HFF-Myc (cell line): ENCODE measurements at places on chromosomes 2 and 18.

DNA sequence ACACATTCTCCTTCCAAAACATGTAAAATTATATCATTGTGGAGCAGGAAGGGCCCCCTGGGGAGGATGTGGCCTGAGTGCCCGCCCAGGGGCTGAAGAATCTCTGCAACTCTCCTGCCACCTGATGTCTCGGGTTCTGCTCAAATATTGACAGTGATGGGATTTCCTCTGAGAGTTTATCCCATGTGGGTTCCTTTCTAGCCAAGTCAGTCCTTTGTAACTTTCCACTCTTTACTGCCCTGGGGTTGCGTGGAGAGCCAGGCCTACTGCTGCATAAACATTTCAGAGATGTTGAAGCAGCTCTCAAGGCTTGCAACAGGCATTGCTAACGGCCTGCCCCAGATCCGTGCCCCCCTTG, 4.0 kb upstream of the RAB17 start:
- no peak for DNase-seq

DNA sequence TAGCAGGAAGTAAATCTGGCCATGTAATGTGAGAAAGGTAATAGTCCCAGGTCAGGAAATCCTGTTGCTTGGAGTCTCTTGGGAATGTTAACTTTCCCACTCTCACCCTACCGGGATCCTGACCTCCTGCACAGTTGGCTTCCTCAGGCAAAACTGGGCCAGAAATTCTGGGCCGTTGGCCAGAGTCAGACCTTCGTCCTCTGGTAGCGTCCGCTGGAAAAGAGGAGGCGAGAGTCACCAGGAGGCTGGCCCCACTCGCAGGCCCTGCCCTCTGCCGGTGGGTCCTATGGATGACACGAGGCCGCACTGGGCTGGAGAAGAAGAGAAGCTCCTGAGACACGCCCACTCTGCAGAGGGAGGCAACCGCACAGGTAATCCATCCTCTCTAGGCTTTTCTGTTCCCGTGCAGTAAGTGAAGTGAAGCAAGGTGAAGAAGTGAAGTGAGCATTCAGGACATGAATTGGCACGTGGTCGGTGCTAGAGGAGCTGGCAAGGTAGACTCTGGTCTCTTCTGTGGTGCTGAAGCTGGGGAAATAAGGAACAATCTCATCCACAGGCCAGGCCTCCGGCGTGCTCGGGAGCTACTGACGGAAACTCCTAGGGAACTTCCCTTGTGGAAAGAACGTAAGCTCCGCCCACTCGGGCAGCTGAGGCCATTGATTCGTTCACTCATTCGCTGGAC, 182.7 kb upstream of the GLI2 start:
- DNase-seq = no peak

- no peak for DNase-seq
These were observed 223.4 kb downstream of the NCKAP5 start for GRCh38 chr2:133344849-133345248.

- DNase-seq = no peak
These were observed 29.0 kb downstream of the LINC00305 start for GRCh38 chr18:64119916-64120315.

GRCh38 chr18:76892832-76893231, 70.5 kb downstream of the ZNF236 start:
- peak; percentile 77 for DNase-seq

DNA sequence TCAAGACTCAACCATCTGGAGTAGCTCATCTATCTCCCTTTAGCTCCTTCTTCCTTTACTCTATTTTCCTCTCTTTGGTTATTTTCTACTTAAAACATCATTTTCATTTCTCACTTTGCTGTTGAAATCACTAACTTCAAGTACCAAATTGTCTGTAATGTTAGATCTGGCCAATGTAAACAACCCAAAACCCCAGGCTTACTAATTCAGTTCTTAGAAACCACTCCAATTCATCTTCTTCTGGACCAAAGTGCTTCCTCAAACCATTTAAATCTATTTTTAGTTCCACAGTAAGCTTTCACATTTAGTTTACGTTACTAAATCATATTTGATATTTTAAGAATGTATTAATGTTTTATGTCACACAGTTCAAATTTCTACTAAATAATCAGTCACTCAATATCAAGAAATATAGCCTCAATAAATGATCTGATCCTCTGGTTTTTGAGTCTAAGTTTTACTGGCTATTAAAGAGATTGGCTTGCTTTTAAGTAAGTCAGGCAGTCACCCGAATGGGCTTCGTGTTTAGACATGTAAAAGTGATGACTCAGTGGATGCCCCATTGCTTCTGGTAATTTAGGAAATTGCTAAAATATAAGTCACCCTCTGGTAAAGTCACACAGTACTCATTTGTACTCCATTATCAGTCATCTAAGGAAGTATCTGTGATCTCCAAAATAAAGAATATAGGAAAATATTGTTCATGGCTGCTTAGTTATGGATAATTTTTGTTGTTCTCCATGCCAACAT, 527.2 kb upstream of the SOX11 start:
- DNase-seq = no peak

GRCh38 chr2:221370076-221370856, 201.8 kb downstream of the EPHA4 start:
- DNase-seq = no peak

DNA sequence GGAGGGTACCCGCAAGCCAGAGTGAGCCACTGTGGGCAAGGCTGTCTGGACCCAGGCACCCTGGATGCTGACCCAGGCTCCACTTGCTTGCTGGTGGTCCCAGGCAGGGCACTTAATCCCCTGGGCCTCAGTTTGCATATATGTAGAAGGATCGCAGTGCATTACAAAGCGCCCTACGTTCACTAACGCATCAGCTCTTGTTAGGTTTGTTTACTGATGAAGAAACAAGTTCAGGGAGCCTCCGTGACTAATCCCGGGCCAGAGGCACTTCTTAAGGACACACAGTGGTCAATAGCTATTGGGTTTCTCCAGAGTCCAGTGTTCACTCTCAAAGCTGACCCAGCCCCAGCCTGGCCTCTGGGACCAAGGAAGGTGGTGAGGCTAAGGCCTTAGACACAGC, 70.2 kb downstream of the LBH start:
- no peak for DNase-seq

- no peak for DNase-seq
These were observed 326.9 kb upstream of the UBE2E3 start for GRCh38 chr2:180653481-180653880.

GRCh38 chr2:174748948-174749347, 15.3 kb downstream of the CHRNA1 start:
- DNase-seq = no peak

GRCh38 chr2:110868971-110869370, 136.6 kb downstream of the ACOXL start:
- no peak for DNase-seq

- DNase-seq = no peak
These were observed 1082.3 kb downstream of the SUCLG1 start for GRCh38 chr2:83376731-83377130.

- DNase-seq = no peak
These were observed 38.2 kb upstream of the CAVIN2 start for GRCh38 chr2:191885098-191885497.

- no peak for DNase-seq
These were observed 46.4 kb downstream of the MTA3 start for GRCh38 chr2:42614838-42615237.

GRCh38 chr18:47745227-47745626, 185.2 kb downstream of the SMAD2 start:
- DNase-seq = no peak

GRCh38 chr2:205323929-205324328, 358.4 kb upstream of the NRP2 start:
- no peak for DNase-seq

DNA sequence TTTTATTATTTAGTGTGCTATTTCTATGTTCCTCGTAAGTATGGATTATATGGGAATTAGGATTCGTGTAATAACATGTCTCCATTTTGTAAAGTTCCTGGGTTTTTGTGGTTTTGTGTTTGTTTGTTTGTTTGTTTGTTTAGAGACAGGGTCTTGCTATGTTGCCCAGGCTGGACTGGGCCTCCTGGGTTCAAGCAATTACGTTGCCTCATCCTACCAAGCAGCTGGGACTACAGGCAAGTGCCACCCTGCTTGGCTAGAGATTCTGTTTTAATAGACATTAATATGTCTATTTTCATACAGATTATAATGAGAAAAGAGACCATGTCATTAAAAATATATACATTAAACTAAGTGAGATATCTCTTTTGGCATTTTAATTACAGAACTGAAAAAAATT, 35.2 kb upstream of the OTX1 start:
- no peak for DNase-seq

DNA sequence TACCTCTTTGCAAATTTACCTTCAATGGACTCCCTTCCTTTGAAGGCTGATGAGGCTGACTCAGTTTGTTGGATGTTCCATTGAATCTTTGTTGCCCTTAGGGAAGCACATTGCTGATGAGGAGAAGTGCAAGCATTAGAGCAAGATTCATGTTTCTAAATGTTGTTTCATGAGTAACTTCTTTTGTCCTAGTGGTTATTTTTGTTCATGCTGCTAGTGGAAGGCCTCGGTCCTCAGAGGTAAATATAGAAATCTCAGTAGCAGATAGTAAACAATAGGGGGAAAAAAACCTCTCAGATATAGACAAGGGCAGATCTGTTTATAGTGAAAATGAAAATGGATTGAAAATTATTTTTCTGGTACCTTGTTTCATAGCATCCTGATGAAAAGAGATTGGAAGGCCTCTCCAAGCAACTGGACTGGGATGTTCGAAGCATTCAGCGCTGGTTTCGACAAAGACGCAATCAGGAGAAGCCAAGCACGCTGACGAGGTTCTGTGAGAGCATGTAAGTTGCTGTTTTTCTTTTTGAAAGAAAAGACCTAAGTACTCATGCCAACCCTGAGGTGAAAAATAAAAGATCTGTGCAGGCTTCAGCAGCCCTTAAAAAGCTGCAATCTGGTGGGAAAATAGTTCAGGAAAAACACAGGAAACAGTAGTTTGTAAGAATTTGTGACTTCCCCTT, 104.9 kb downstream of the CERS6 start:
- DNase-seq = no peak

DNA sequence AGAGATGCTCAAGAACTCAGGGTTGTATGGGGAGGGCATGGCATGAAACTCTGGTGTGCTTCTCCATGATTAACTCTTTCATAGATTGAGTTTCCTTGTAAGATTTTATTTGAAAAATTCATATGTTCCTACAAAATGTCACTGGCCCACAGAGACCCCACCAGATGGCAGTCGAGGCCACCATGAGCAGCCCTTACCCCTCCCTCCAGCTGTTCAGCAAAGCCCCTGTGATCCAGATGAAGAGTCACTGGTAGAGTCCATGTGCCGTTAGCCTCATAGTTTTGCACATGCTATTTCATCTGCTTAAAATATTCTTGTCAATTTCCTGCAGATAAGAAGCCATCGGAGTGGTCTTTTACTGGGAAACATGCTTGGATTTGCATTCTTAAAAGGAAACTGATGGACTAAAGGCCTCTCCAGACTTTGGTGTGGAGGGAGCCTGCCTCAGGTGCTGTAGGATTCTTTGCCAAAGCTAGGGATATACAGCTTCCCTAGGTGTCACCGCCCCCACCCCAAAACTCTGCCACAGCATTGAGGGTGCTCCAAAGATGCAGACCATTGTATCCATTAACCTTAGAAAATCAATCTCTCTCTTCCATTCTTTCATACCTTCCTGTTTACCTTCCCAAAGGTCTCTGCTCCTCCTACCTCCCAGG, 18.8 kb downstream of the ZNF385B start:
- peak; percentile 12 for DNase-seq

GRCh38 chr2:15776992-15777702, 163.2 kb upstream of the MYCN start:
- DNase-seq = no peak

GRCh38 chr2:152606941-152607340, 110.3 kb downstream of the PRPF40A start:
- DNase-seq = no peak

GRCh38 chr18:51110073-51110797, 80.2 kb downstream of the SMAD4 start:
- no peak for DNase-seq

GRCh38 chr2:213411582-213412289, 127.5 kb downstream of the SPAG16 start:
- DNase-seq = no peak

GRCh38 chr2:180077295-180077906, 70.3 kb upstream of the CWC22 start:
- no peak for DNase-seq

- no peak for DNase-seq
These were observed 40.7 kb downstream of the PKP4 start for GRCh38 chr2:158497486-158497885.

DNA sequence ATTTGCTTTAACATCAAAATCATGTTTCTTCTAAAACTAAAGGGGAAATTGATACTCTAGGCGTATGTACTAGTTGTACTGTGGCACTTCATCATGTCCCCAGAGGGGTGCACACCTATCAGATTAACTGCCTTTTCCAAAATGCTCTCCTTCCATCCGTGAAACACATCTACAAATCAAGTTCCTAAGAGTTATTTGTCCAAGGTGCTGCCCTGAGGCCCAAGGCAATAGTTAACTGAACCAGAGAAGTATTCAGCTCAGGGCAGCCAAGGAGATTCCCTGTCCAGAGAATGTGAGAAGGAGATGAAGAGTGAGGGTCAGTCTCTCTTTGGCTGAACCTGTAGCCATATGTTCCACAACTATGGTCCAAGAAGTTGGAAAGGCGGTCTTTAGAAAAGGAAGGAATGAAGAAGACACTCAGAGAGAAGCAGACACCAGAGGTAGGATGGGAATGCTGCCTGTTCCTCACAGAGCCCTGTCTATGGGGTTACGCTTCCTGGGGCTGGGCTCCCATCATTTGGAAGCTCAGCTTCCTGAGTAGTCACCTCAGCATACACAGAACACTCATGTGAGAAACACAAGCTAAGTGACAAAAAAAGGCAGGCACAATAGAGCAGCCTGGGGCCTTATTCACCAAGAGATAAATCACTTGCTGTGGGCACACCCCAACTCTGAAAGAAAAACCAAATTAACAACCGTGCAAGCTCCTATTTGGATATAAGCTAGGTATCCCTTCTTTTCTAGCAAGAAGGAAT, 55.6 kb downstream of the ANKRD44 start:
- no peak for DNase-seq

DNA sequence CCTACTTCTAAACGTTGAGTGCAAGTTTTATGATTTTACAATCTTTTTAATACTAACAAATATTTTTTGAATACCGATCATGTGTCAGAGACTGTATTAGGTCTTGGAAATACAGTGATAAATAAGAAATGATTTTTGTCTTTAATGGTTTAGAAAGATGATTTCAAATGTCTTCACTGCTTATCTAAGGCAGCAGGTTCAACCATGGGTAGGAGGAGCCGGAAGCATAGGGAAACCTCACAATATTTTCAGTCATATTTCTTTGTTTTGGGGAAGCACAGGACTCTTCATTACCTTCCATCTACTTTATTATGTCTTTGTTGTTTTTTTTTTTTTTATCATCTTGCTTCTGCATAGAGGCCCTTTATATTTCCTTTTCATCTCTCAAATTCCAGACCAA, 165.2 kb upstream of the EPC2 start:
- DNase-seq = no peak

DNA sequence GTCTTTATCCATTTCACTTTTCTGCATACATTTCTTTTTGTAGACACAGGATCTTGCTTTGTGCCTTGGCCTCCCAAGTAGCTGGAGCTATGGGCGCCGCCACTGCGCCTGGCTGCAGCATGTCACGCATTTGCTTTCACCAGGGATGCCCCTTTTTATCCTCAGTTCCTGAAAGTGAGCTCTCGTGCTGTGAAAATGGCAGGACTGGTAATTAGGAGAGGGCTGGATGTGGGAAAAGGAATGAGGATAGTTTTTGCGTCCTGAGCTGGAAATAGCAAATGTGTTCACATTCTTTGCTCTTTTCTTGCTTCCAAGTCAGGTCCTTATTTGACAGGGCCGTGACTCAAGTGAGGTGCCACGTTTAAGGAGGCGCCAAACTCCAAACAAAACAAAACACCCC, 104.6 kb downstream of the LDLRAD4 start:
- no peak for DNase-seq
